Stimulated activated CD4-positive, alpha-beta T cell treated with anti-CD3 and anti-CD28 coated beads, Interleukin-4, amount 100 ng/mL, for 24 hours (primary cell): ENCODE measurements at places on chromosomes 16 and 17.

GRCh38 chr17:67054011-67054591 lies 9.7 kb downstream of the CACNG1 start:
- DNase-seq = no peak

- no peak for DNase-seq
These were observed 15.3 kb upstream of the UBE2I start for GRCh38 chr16:1293921-1294656.

GRCh38 chr17:30472238-30472890 lies 4.8 kb upstream of the GOSR1 start:
- no peak for DNase-seq

- no peak for DNase-seq
These were observed 10.8 kb downstream of the NGFR start for GRCh38 chr17:49505854-49506253.

GRCh38 chr17:57672971-57673370 lies 72.1 kb downstream of the CCDC182 start:
- no peak for DNase-seq

- no peak for DNase-seq
These were observed 69.2 kb downstream of the TANC2 start for GRCh38 chr17:63035271-63035670.

DNA sequence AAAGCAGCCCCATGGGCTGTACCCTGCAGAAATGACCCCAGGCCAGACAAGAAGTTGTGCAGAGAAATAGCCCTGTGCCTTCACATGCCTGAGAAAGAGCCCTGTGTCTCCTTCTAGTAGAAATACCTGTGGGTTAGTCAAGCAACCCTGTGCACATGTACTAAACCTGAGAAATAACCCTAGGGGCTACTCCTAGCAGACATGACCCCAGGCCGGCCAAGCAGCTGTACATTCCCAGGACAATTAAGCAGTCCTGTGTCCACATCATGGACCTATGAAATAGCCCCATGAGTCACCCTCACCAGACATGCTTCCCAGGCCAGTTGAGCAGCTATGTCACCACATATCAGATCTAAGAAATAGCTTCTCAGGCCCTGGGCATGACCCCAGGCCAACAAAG lies 519.7 kb upstream of the CA10 start:
- no peak for DNase-seq
